Tibial nerve (tissue), 4 donors: ENCODE measurements at places on chromosomes 5 and 9. TPM values are rescaled to one million over a fixed set of nuclear protein-coding genes. Genes with fewer than 3 reads are reported as not detected.

PTGER4 gene
- 72.3 TPM for total RNA-seq

FAM151B gene
- 0.90 TPM for total RNA-seq

DNA sequence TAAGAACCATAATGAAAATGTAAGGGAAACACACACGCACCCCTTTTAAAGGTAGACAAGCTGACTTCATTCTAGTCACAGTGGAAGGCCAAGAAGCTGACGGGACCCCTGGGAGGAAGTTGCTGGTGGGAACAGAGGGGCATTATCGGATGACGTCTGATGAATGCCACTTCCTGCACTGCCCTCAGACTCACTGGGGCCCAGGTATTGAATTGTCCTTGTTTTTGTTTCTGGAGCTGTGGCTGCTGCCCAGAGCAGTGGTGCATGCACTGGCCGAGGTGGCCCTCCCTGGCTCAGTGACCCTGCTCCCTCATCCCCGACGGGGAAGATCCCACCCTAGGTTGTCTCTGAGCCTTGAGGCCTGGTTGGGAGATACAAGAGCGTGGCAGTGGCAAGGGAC is 15.3 kb upstream of the RPL26L1 start:
- no peak for DNase-seq

CCDC171 gene
- 18.8 TPM for total RNA-seq

- no peak for DNase-seq
Observed at GRCh38 chr9:29556746-29557145, 1983.5 kb upstream of the C9orf72 start.

GRCh38 chr9:119675951-119676350 is 306.7 kb upstream of the BRINP1 start:
- DNase-seq: no peak

ABITRAM gene
- total RNA-seq: 14.0 TPM

DNA sequence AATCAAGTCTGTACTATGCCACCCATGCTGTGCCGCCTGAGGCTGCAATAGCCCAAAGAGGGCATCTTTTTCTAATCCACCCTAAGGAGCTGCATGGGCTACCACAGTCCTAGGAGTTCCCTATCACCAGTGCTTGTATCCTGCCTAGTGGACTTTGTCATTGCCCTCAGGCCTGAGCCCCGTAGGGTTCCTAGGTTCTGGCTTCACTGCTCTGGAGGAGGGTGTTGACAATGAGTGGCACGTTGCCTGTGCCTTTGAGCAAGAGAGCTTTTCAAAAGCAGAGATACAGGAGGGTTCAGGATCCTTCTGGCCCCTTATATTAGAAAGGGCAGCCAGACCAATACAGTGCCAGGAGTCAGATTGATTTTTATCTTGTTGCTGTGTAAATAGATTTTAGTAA is 93.0 kb downstream of the PRDM6 start:
- DNase-seq: no peak

DNA sequence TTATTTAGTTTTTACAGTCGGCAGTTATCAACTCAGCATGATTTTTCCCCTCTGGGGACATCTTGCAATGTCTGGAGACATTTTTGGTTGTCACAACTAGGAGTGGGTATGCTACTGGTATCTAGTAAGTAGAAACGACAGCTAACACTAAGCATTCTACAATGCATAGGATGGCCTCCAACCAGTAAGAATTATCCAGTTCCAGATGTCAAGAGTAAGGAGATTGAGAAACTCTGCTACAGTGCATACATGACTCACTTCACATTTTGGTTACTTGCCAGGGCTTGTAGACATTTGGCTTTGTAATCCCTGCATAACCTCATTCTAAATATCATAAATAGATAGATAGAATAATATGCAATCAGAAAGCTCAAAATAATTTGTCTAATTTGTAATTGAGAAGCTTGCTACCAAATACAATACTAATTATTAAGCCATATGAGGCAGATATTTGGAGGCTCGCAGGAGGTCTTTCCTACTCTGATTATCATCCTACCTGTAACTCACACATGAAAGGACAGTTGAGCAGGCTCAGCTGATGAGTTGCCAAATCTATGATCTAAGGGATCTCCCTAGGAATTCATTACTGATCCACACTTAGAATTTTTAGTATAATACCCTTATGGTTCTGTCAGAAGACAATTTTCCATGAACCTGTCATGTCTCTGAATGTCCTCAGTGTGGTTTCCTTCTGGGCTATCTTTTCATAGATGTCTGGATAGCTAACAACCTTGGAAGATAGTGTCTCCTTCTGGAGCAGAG is 346.9 kb upstream of the TLE4 start:
- DNase-seq: no peak

EIF4E1B gene
- not detected for total RNA-seq

GRCh38 chr5:153099328-153099727 is 391.1 kb upstream of the GRIA1 start:
- no peak for DNase-seq

GRCh38 chr9:19184144-19184917 is 46.2 kb upstream of the DENND4C start:
- peak; percentile 58 for DNase-seq

- no peak for DNase-seq
Observed at GRCh38 chr5:83570916-83571315, 99.4 kb downstream of the VCAN start.
